ENCODE measurements at places on chromosomes 12 and 14.

DNA sequence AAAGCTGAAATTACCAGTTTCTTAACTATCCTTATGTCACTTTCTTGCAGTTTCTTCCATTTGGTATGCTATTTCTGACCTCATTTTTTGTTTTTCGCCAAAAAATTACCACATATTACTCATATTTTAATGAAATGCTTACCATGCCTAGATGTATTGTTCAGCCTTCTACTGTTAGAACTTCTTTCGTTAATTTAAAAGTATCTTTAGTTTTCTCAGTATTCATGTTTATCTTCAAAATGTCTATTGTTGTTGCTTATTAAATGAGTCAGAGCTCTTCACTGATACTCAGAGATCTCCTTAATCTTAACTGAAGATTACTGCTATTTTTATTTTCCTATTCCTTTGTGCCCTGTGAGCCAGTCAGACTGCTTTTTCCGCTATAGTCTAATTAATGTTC is 20.5 kb downstream of the RAP1B start:
- no peak for DNase-seq

GRCh38 chr12:30045171-30045570 is 261.4 kb upstream of the TMTC1 start:
- DNase-seq = no peak

DNA sequence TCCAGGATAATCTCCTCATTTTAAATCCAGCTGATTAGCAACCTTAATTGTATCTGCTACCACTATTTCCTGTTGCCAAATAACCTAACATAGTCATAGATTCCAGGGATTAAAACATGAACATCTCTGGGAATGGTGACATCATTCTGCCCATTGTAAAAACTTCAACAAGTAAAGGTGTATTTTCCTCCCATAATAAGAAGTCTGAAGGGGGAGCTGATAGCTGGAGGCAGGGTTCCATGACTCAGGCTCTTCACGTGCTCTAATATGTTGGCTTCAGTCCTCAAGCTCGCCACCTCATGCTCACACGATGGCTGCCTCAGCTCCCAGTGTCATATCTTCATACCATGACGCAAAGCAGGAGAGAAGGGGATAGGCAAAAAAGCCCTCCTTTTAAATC is 172.0 kb upstream of the VASH1 start:
- no peak for DNase-seq

- no peak for DNase-seq
Observed at GRCh38 chr12:130835011-130835410, 4.0 kb downstream of the STX2 start.

GRCh38 chr12:10067942-10068341 is 30.8 kb downstream of the CLEC1A start:
- DNase-seq = peak; percentile 67

DNA sequence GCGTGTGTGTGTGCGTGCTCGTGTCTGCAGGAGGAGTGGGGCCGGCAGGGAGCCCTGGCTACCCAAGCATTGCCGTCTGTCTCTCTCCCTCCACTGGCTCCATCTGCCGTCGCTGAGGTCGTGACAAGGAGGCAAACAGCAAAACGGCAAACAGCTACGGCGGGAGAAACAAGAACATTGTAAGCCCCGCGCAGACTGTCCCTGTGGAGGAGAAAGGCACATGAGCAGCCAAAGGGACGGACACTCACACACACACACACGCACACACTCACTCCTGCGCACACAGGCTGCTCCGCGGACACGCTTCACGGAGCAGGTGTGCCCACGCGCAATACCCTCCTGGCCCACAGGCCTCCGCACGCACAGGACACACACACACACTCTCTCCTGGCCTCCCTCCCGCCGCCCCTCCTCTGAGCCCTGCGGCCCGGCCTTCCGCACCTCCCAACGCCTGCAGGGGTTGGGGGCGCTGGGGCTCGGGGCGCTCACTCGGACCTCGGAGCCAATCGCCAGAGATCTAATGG is 905 bp downstream of the CISTR start:
- no peak for DNase-seq

Measured in DMS153 (cell line).